ENCODE measurements at places on chromosomes 12 and 14.

- DNase-seq = no peak
Measured at GRCh38 chr14:63692310-63693020, 35.4 kb downstream of the SGPP1 start.

DNA sequence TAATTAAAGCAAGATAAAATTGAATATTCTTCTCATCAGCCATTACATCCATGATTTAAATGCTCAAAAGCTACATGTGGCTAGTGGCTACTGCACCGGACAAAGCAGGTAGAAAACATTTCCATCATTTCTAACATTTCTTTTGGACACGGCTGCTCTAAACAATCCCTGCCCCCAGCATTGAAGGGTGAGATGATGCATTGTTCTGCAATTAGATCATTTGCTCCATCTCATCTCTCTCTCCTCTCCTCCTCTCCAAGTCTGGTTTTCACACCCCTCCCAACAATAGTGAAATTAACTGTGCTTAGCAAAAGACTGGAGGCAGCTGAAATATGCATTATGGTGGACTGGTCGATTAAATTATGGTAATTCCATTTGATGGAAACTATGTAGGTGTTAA, 288.5 kb downstream of the KSR2 start:
- DNase-seq = no peak

DNA sequence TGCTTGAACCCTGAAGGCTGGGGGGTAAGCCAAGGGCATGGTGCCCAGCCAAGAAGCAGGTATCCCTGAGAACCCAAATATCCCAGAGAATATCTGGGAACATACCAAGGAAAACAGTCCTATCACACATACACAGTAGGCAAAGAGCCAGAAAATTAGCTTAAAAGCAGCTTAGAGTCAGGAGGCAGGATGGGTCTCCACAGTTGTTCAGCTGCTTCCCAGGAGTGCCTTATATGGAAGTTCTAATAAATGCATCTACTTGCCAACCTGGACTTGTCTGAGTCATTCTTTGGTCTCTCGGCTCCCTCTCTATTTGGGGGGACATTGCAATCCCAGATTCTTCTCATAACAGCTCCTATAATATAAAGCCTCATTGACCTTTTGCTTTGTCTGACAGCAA, 9.0 kb upstream of the GPR135 start:
- no peak for DNase-seq

DNA sequence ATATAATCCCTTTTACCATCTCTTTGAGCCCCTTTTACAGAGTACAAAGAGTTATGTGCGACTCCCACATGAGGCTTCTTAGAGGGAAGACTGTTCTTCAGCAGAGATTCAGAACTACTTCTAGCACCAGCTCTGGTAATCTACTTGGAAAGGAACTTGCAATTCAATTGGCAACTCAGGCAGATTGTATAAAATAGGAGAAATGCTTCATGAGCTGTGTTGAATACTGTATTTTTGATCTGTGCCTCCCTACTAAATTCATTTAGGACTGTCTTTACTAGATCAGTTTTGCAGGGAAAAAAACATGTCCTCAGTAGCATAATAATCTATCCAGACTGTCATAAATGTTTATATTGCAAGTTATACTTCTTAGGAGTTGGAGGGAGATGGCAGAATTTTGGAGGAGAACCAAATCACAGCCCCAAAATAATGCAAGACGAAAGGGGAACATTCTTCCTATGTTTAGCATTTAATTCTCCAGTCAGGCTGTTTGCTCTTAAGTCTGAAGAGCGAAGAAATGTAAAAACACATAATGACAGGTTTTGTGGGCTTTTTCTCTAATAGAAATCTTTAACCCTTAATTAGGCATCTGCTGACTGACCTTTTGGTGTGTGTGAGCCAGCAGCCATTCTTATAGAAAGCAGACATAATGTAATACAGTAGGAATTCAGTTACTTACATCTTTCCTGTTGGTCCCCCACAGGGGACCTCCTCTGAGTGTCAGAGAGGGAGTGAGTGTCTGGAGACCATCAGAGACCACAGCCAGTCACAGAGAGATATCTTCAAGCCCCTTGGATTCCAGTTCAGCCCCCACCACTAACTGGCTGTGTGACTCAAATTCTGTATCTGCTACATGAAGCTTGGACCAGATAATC, 3.9 kb downstream of the ANO4 start:
- no peak for DNase-seq

- no peak for DNase-seq
Measured at GRCh38 chr14:97077687-97078086, 280.5 kb downstream of the VRK1 start.

DNA sequence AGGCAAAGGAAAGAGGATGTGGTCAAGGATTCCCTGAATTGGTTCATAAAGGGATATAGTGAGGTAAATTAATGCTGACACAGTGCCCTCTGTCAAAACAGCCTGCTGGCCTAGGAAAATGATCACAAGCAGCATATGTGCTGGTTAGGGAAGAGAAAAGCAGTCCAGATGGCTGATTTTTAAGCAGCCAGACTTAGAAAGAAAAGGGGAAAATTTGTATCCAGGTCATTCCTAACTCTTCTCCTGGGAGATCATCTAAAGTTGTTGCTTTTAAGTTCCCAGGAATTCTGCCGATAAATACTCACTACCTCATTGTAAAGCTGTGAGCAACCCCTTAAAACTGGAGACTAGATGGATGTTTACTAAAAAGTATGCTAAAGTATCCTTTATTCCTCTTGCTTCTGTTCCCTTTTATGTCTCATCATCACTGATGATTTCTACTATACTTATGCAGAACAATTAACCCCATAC, 46.4 kb upstream of the CNOT2 start:
- DNase-seq = no peak

- no peak for DNase-seq
Measured at GRCh38 chr12:14454098-14454907, 88.8 kb downstream of the ATF7IP start.
